GM23338 (cell line): ENCODE measurements at places on chromosomes 16 and 17.

GRCh38 chr17:372157-373152, 19.8 kb upstream of the RPH3AL start:
- H3K4me1 ChIP-seq = no peaks in the 10 kb centered on the region; the same call in 1 of the 2 replicates
- H3K27me3 ChIP-seq = no peaks in the 10 kb centered on the region
- no peak overlapping the region for H3K4me3 ChIP-seq
- no peak overlapping the region for H3K27ac ChIP-seq
- H3K36me3 ChIP-seq = no peaks in the 10 kb centered on the region

GRCh38 chr16:19284207-19284606, 1.3 kb upstream of the CLEC19A start:
- H3K27ac ChIP-seq = no peak overlapping the region
- H3K27me3 ChIP-seq = no peaks in the 10 kb centered on the region
- H3K4me3 ChIP-seq = no peak overlapping the region
- no peaks in the 10 kb centered on the region for H3K36me3 ChIP-seq
- no peak for DNase-seq

GRCh38 chr17:80000981-80001775, 34.5 kb downstream of the TBC1D16 start:
- no peak overlapping the region for H3K4me3 ChIP-seq
- H3K36me3 ChIP-seq = peaks cover 4% of the 10 kb centered on the region; the same call in 1 of the 2 replicates
- no peak overlapping the region for H3K27ac ChIP-seq
- no peaks in the 10 kb centered on the region for H3K27me3 ChIP-seq
- H3K4me1 ChIP-seq = peaks cover 8% of the 10 kb centered on the region
- no peak for DNase-seq

- H3K27ac ChIP-seq = no peak overlapping the region
- no peak for DNase-seq
- no peak overlapping the region for H3K4me3 ChIP-seq
- H3K36me3 ChIP-seq = no peaks in the 10 kb centered on the region
- no peaks in the 10 kb centered on the region for H3K27me3 ChIP-seq
Measured at GRCh38 chr17:58052945-58053715, 30.1 kb upstream of the DYNLL2 start.

GRCh38 chr17:82670661-82671450, 22.6 kb upstream of the WDR45B start:
- no peaks in the 10 kb centered on the region for H3K27me3 ChIP-seq
- H3K4me1 ChIP-seq = no peaks in the 10 kb centered on the region
- H3K36me3 ChIP-seq = no peaks in the 10 kb centered on the region
- no peak for DNase-seq
- no peak overlapping the region for H3K4me3 ChIP-seq
- H3K27ac ChIP-seq = no peak overlapping the region

- DNase-seq = no peak
- H3K4me3 ChIP-seq = no peak overlapping the region
- no peaks in the 10 kb centered on the region for H3K4me1 ChIP-seq
- H3K27ac ChIP-seq = peak overlapping the region; percentile 6; the same call in 1 of the 2 replicates
- no peaks in the 10 kb centered on the region for H3K36me3 ChIP-seq
Measured at GRCh38 chr17:80820331-80820730, 171.3 kb upstream of the CHMP6 start.

DNA sequence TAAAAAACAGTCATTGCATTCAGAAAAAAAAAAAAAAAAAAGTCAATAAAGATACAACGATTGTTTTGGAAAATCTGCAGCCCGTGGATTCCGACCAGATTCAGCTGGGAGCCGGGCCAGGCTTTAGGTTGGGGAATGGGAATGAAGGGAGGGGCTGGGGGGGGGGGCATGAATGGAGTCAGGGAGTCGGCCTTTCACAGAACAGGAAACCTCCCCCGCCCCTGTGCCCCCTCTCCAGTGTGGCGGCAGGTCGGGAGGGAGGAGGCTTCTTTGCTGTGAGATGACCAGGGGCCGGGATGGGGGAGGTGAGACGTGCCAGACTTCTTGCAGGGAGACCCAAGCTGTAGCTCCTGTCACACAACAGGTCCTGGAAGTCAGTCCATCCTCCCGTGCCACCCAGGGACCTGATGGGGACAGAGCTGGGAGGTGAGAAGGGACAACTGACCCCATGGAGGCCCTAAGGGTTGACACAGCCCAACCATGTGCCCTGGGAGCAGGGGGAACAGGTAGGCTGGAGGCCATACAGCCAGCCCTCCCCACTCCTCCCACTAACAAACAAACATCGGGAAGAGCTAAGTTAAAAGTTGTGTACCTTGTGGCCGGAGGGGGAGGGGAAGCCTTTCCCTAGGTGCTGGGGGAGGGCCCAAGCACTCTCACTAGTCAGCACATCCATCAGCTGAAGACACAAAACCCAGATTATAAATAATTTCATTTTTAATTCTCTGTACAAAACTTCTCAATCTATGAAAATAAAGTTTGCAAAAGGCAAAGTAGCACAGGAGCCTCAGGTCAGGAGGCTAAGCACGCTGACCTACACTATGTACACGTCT, 25.2 kb downstream of the SREBF1 start:
- peaks cover 20% of the 10 kb centered on the region for H3K4me1 ChIP-seq
- H3K36me3 ChIP-seq = no peaks in the 10 kb centered on the region; the same call in 1 of the 2 replicates
- peak overlapping the region; percentile 36; the same call in 1 of the 2 replicates for H3K4me3 ChIP-seq
- H3K27ac ChIP-seq = 0 out of 2 replicates have a peak overlapping the region, but pooled peaks have one; percentile 79
- DNase-seq = no peak

DNA sequence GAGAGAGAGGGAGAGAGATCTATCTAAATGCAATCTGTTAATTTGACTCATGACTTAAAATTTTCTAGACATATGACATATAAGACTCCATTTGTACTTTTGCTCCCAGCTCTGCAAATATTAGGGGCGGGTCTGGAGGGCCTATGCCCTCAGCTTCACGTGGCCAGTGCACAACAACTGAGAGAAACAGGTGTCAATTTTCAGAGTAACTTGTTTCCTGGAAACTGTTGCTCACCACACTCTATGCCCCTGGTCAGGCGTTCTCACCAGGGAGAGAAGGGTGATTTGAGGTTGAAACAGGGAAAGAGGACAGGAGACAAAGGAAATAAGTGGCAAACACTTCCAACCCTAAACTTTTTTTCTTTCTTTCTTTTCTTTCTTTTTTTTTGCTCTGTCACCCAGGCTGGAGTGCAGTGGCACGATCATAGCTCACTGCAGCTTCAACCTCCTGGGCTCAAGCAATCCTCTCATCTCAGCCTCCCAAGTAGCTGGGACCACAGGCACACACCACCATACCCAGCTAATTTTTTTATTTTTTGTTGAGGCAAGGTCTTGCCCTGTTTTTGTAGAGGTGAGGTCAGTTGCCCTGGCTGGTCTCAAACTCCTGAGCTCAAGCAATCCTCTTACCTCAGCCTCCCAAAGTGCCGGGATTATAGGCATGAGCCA, 270.0 kb downstream of the SLC39A11 start:
- no peaks in the 10 kb centered on the region; the same call in 1 of the 2 replicates for H3K36me3 ChIP-seq
- H3K27ac ChIP-seq = no peak overlapping the region
- H3K4me1 ChIP-seq = no peaks in the 10 kb centered on the region

GRCh38 chr16:1152651-1153259, at the start of gene CACNA1H:
CACNA1H (plus strand) TSS chr16:1153106; CDS start chr16:1153738, 632 bp downstream.
- H3K4me1 ChIP-seq = peaks cover 15% of the 10 kb centered on the region
- no peak within 1 kb of the TSS for H3K27ac ChIP-seq
- peak; percentile 75 for DNase-seq
- H3K36me3 ChIP-seq = no peaks in the 10 kb centered on the region
- no peaks in the 10 kb centered on the region for H3K27me3 ChIP-seq

DNA sequence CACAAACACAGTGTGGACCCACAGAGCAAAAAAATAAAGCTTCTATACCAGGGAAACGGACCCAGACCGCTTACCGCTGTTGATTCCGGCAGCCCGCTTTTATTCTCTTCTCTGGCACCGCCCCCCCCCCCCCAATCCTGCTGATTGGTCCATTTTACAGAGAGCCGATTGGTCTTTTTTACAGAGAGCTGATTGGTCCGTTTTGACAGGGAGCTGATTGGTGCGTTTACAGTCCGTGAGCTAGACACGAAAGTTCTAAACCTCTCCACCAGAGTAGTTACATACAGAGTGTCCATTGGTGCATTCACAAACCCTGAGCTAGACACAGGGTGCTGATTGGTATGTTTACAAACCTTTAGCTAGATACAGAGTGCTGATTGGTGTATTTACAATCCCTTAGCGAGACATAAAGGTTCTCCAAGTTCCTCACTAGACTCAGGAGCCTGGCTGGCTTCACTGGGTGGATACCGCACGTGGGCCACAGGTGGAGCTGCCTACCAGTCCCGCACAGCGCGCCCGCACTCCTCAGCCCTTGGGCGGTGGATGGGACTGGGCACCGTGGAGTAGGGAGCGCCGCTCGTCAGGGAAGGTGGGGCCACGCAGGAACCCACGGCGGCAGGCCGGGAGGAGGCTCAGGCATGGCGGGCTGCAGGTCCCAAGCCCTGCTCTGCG, 92.4 kb downstream of the HAPSTR1 start:
- peak; percentile 72 for DNase-seq
- no peaks in the 10 kb centered on the region for H3K36me3 ChIP-seq
- H3K27ac ChIP-seq = no peak overlapping the region
- no peaks in the 10 kb centered on the region for H3K4me1 ChIP-seq

GRCh38 chr16:74868501-74868900, 93.9 kb upstream of the FA2H start:
- no peak overlapping the region for H3K4me3 ChIP-seq
- no peaks in the 10 kb centered on the region for H3K27me3 ChIP-seq
- peaks cover 56% of the 10 kb centered on the region for H3K4me1 ChIP-seq
- H3K36me3 ChIP-seq = no peaks in the 10 kb centered on the region
- no peak overlapping the region for H3K27ac ChIP-seq

DNA sequence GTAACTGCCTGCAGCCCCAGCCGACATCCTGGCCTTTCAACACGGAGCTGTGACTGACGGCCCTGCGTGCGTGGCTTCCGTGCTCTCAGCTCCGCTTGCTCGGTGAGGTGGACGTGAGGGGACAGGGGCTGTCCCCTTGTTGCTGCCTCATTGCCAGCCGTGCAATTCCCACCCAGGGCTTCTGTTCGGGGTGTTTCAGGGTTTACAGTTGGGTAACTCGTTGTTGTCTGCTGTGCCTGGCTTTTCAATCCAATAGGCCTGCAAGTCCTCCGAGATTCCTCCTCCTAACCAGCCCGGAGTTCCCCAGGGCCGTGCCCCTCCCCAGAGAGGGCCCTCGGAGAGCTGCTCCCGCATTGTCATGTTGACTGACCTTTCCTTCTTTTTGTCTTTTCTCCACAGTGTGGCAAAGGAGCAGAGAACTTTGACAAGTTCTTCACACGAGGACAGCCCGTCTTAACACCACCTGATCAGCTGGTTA, 31.4 kb upstream of the CACNG5 start:
- 0 out of 2 replicates have a peak overlapping the region, but pooled peaks have one; percentile 15 for H3K4me3 ChIP-seq
- H3K27me3 ChIP-seq = no peaks in the 10 kb centered on the region
- peaks cover 22% of the 10 kb centered on the region for H3K4me1 ChIP-seq
- H3K27ac ChIP-seq = peak overlapping the region; percentile 47; the same call in 1 of the 2 replicates
- no peaks in the 10 kb centered on the region for H3K36me3 ChIP-seq

- H3K4me1 ChIP-seq = no peaks in the 10 kb centered on the region
- no peaks in the 10 kb centered on the region for H3K27me3 ChIP-seq
- H3K4me3 ChIP-seq = no peak overlapping the region
- H3K27ac ChIP-seq = no peak overlapping the region
Measured at GRCh38 chr16:4811242-4811641, 8.8 kb upstream of the ROGDI start.

- H3K4me1 ChIP-seq = no peaks in the 10 kb centered on the region
- H3K4me3 ChIP-seq = no peak overlapping the region
- H3K27me3 ChIP-seq = no peaks in the 10 kb centered on the region
Measured at GRCh38 chr17:11282586-11282985, 41.6 kb downstream of the SHISA6 start.

- H3K36me3 ChIP-seq = no peaks in the 10 kb centered on the region
- peaks cover 94% of the 10 kb centered on the region for H3K27me3 ChIP-seq
- peaks cover 50% of the 10 kb centered on the region for H3K4me1 ChIP-seq
- peak; percentile 80 for DNase-seq
- peak overlapping the region; percentile 46; the same call in 1 of the 2 replicates for H3K4me3 ChIP-seq
- H3K27ac ChIP-seq = no peak overlapping the region
Measured at GRCh38 chr17:79808763-79809529, 12.1 kb upstream of the CBX8 start.

DNA sequence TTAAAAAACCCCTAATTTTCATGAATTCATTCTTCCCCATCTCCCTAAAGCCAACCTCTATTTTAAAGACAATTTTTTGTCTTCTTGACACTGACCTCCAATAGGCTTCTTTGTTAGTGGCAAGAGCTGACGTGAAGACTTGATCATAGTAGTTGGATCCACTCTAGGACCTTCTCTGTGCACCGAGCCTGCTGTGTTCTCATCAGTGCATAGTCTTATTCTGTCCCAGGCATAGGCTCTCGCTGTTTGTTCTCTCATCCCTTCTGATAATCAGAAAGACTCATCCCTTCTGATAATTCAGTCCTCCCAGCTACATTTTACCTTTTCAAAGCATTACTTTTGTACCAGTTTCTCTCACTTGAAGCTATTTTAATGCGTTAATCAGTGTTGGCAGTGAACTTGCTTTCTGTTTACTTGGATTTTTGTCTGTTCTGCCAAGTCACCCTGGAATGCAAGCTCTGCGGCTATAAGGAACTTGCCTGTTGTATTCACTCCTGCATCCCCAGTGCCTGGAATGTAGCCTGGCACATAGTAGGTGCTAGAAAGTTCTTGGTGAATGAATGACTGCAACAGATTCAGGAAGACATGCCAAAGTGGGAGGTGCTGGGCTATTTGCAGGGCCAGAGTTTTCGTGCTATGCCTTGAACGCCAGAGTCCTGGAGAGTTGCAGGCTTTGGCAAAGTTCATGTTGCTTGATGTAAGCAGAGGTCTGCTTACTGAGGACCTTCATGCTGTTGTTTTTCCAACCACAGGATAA, 147.6 kb upstream of the MPHOSPH6 start:
- no peak for DNase-seq
- H3K27ac ChIP-seq = no peak overlapping the region
- H3K27me3 ChIP-seq = no peaks in the 10 kb centered on the region
- H3K4me1 ChIP-seq = no peaks in the 10 kb centered on the region
